ENCODE measurements at places on chromosomes 1 and 21.

DNA sequence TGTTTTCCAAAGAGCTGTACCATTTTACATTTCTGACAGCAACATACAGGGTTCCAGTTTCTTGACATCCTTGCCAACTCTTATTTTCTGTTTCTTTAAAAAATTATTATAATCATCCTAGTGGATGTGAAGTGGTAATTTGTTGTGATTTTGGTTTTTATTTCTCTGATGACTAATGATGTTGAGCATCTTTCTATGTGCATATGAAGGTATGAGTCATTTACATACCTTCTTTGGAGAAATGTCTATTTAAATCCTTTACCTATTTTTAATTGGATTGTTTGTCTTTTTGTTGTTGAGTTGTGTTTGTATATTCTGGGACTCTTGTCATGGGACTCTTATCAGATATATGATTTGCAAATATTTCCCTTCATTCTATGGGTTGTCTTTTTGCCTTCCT is 20.8 kb upstream of the MPC2 start:
- no peak for DNase-seq

DNA sequence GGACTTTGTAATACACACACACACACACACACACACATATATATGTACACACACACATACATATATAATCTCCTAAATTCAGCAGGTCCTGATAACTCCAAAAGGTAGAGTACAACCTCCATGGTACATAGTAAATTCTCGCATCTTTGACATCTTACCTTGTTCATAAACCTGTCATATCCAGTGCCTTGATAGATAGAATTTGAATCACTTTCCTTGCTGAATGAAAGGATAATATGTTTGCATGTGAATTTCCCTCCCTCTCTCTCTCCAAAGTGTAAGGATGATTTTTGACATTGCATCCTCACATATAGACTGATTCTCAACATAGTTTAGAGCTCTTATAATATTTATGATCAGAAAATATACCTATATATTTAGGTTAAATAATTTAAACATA is 567.1 kb upstream of the ADGRL2 start:
- no peak for DNase-seq

DNA sequence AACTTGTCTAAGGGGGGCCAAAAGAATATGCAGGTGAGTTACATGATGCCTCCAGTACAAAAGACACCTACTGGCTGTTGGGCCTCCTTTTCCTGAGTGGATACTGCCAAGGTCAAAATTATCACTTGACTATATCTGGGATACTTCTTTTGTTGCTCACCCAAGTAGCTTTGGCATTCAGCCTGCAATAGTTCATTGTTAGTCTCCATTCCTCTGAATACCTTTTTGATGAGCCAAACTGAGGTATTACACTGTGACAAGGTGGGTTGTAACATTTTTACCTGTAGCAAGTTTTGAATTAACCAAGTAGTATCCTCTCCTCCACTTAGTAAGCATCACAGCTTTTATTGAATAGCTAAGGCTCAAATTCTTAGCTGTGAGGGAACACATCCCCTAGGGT is 408.0 kb downstream of the LRRIQ3 start:
- no peak for DNase-seq

GRCh38 chr1:165686121-165686970 is 12.0 kb downstream of the ALDH9A1 start:
- no peak for DNase-seq

GRCh38 chr1:10888291-10888690 is 91.8 kb upstream of the CASZ1 start:
- no peak for DNase-seq

GRCh38 chr1:201745023-201745422 is 83.9 kb upstream of the IPO9 start:
- no peak for DNase-seq

GRCh38 chr1:212401042-212401441 is 13.6 kb downstream of the PACC1 start:
- no peak for DNase-seq

DNA sequence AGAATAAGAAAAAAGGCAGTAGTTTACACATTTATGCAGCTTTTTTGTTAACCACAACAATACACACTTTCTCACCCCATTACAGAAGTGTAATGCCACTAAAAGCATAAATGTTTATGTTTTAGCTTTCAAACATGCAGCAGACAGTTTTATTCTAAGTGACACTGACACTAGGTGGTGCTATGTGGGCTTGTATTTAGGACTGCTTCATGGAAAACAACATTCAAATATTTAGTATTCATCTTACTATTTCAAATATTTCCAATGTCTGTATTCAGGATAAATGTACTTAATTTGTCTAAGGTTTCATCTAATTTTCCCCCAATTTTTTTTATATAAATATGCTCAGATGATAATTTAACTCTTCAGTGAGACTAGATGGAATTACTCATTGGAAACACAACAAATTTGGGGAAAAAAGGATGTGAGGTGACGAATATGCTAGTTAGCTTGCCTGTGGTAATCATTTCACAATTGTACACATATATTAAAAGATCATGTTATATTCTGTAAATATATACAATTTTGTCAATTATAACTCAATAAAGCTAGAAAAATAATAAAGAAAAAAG is 71.4 kb downstream of the USP1 start:
- DNase-seq, result peak; percentile 40

DNA sequence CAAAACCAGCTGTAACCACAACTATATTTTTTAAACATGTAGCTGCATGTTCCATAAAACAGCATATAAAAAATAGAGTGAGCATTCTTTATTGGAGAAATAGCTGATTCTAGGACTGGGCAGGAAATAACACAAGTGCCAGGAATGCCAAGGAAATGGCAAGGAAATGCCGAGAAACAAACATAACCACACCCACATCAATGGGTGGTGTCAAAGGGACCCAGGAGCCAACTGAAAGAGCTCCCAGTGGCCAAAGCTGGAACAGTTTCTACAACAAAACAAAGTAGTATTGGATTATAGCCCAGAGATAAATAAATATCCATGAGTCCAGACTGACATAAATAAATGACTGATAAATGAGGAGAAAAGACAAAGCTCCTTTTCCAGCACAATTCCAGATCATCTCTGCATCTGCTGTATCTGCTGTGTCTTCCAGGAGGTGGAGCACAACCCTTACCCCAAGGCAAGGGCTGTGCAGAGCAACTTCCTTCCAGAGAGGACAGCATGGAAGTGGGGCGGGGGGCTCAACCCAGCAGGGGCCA is 28.1 kb downstream of the ADARB1 start:
- no peak for DNase-seq

DNA sequence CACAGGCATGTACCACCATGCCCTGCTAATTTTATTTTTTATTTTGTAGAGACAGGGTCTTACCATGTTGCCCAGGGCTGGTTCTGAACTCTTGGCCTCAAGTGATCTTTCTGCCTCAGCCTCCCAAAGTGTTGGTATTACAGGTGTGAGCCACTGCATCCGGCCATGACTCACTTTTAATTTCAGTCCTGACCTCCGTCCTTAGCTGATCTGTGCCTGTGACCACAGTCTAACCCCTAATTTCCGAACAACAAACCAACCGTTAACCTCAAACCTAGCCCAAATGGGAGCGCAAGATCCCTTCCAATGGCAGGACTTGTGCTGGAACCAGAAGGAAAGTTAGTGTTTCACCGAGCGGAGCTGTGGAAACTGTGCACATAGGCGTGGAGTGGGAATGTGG is 29.3 kb upstream of the MAN1C1 start:
- DNase-seq, result no peak

- DNase-seq, result peak; percentile 68
Observed at GRCh38 chr1:174021591-174022079, 522 bp downstream of the RC3H1 start.

GRCh38 chr1:911875-912739 is 11.6 kb upstream of the SAMD11 start:
- DNase-seq, result no peak

- no peak for DNase-seq
Observed at GRCh38 chr1:117373932-117374331, 6.7 kb downstream of the MAN1A2 start.

- DNase-seq, result no peak
Observed at GRCh38 chr1:89837036-89837481, 16.2 kb downstream of the LRRC8D start.

DNA sequence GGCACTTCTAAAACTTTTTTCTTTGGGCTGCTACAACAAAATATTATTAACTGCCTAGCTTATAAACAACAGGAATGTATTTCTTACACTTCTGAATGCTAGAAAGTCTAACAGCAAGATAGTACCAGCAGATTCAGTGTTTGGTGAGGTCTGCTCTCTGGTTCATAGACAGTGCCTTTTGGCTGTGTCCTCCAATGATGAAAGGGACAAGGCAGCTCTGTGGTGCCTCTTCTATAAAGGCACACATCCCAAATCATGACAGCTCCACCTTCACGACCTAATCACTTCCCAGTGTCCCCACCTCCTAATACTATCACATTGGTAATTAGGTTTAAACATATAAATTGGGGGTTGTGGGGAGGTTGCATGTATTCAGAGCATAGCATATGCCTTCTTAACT is 9.5 kb downstream of the CFH start:
- DNase-seq, result no peak

DNA sequence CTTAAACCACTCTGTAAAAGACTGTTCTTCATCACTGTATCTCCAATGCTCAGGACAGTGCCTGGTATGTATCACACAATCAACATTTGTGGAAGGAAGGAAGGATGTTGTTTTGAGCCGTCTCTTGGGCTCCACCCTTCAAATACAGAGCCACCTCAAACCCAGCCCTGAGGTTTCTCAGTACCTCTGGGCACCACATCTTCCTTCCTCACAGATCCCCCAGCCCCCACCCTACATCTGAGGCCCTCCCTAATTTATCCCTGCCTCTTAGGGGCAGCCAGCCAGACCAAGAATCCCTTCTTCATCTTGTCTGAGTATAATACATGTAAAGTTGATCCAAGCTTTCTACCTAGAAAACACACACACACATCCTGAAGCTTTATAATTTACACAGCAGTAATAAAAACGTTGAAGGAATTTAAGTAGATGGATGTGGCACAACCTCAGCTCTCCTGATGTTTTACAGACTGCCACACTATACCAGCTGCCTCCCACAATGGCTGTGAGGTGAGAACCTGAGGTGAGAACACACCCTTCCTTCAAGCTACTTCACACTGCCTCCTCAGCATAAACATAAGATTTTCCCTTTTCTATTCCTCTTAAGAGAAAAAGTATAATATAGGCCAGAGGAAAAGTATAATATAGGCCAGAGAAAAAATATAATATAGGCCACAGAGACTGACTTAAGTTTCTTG is 48.5 kb downstream of the CDC7 start:
- DNase-seq, result no peak

DNA sequence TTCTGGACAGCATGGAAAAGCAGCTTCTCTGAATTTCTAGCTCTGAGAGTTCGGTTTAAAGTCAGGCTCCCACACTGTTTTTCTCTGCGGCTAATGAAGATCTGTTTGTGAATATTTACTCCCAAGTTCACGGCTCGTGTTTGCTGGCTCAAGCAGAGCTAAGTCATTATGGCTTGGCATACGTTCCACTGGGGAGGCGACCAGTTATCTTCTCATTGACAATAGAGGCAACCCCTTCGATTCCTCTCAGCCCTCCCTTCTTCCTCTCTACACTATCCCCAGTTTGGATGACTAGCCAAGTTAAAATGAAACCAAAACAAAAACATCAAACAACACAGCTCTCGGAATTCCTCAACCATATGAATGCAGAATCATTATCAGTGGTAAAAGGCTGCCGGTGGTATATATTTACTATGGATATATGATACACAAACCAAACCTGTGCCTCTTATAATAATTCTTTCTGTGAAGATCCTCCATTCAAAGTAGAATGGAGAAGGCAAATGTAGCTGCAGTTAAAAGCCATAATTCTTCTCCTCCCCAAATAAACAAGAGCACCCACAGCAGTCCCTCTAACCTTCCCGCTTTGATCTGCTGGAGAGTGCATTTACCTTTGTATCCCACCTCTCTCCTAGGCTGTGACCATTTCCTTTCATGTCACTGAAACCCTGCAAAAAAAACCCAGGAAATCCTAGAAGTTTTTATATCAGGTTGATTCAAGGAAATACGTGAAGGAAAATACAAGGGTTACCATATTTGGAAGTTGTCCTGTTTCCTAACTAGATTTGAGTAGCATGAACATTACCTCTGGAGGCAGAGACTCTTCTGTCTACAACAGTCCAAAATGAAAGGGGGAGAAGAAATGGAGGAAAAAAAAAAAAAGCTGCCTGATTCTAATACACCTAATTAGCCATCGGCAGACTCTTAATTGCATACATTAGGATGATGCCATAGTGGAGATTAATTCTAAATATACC is 108.3 kb upstream of the USH2A start:
- peak; percentile 50 for DNase-seq

- no peak for DNase-seq
Observed at GRCh38 chr1:228935198-228935663, 200.0 kb downstream of the RHOU start.

DNA sequence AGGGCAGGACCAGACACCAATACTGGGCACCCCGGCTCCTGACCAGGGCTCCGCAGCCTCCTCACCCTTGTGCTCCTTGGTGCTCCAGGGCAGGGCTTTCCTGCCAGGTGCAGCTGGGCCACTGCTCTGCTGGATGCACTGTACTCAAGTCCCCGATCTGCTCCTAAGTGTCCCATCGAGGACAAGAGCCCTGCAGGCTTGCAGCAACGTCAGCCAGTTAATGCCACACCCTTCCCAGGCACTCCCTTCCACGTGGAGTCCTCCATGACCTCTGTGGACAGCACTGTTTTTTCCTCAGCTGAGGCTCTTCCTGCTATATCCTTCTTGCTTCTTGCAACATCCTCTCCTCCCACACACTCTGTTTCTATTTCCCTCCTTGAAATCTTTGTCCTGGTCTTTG is 94.0 kb upstream of the NGF start:
- no peak for DNase-seq

GRCh38 chr1:113515498-113515897 is 125.2 kb downstream of the MAGI3 start:
- no peak for DNase-seq

DNA sequence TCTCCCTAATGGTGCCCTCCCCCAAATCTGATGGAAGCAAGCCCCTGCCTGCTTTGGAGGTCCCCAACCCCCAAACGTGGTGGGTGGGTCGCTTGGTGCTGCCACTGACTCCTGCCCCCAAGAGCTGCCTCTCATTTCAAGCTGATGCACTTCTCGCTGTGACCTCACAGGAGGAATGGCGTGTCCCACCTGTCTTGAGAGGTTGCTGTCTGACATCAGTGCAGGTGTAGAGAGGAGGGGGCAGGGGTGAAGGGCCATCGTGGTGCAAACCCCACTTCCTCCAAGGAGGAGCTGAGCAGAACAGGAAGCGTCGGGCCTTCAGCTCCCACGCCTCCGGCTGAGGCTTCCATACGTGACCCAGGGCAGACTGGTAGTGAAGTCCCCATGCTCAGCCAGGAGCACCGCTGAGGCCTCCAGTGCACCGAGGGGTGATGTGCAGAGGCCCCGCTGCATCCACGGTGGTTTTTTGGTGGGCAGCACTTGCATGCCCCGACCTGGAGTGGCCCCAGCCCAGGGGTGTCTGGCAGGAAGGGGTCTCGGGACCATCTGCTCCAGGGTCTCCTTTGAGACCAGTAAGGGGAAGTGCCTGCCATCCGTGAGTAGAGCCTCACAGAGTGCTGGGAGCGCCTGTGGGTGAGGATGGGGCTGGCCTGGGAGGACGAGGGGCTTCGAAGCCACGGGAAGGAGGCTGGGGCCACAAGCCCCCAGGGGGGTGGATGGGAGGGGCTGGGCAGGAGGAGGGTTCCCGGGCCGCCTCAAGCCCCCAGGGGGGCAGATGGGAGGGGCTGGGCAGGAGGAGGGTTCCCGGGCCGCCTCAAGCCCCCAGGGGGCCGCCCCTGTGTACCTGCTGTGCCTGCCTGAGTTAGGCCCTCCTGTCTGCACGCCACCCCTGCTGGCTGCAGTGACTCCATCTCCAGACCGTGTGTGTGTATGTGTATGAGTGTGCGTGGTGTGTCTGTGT is 39.8 kb downstream of the WDR4 start:
- DNase-seq, result no peak

All from kidney glomerular epithelial cell (primary cell).